ENCODE measurements at places on chromosomes 11 and 22.

- DNase-seq, result no peak
Observed at GRCh38 chr22:30014244-30014643, 66.0 kb upstream of the HORMAD2 start.

GRCh38 chr11:67442504-67443404 lies 522 bp downstream of the CORO1B start:
- DNase-seq, result no peak

GRCh38 chr11:113645593-113646349 lies 60.3 kb downstream of the TMPRSS5 start:
- DNase-seq, result no peak

DNA sequence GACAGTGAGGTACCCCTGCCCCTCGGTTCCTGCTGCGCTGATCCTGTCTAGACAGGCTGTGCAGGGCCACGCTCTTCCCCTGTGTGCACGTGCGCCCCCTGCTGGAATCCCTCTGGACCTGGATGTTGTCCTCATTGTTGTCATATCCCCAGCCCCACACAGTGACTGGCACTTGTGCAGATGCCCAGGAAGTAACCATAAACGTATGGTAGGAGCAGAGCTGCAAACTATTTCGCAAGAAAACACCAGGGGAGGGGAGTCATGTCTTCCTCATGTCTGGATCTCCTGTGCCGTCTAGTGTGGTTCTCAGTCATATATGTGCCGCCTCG lies 114.7 kb downstream of the CRYBB2 start:
- DNase-seq, result no peak

- DNase-seq, result peak; percentile 24
Observed at GRCh38 chr11:45233121-45233803, 52.9 kb downstream of the SYT13 start.

- no peak for DNase-seq
Observed at GRCh38 chr11:47847537-47847891, 636 bp downstream of the NUP160 start.

DNA sequence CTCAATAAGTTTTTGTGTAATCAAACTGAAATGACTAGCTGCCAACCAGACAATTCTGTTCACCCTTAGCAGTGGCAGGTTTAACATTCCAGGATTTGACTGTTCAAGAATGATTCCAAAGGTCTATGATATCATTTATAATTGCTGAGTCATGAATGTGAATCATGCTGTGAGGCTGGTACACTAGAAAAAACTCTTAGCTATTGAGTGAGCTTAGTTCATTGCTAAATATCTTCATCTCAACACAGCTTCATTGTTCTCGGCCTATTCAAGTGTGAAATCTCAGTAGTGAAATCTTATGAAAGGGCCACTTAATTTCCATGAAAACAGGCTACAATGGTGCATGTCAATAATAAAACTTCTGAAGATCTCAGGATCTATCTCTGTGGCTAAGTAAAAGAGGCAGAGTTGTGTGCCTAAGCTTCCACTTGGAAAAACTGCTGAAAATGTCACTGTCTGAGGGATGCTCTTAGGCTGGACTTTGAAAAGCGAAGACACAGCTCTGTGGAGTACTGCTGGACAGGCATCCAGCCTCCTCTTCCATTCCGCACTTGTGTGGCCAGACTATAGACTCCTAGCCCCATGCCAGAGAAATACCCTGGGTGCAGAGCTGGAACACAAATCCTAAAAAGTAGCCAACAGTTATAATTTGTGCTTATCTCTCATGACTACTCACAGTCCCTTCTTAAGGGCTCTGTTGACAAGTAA lies 12.8 kb downstream of the AQP11 start:
- no peak for DNase-seq

DNA sequence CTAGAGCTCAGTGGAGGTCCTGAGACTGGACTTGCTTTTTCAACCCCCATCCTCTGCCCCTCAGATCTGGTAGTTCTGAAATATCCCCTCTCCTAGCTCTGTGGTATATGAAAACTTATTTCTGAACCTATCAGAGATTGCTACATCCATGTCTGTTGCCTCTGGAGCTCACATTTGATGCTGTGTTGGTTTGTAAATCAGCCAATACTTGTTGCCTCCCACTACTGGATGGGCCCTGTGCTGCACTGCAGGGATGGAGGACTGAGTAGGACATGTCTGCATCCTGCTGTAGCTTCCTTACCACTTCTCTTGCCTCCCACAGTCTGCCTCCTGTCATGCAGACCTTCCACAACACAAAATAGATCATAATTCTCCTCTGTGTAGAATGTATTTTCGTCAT lies 5.2 kb downstream of the OLFML1 start:
- DNase-seq, result no peak

GRCh38 chr22:20424932-20425565 lies 12.6 kb downstream of the SCARF2 start:
- no peak for DNase-seq

GRCh38 chr22:34885852-34886251 lies 180.1 kb upstream of the ISX start:
- no peak for DNase-seq

Data from stimulated activated CD8-positive, alpha-beta memory T cell treated with anti-CD3 and anti-CD28 coated beads, Interleukin-7, amount 100 ng/mL, for 1 hour (primary cell).